Stimulated activated CD4-positive, alpha-beta T cell treated with anti-CD3 and anti-CD28 coated beads, TNF-alpha, amount 100 ng/mL, for 4 hours (primary cell): ENCODE measurements at places on chromosomes 11 and 22.

GRCh38 chr22:44331881-44332714 is 19.3 kb upstream of the SHISAL1 start:
- DNase-seq, result no peak

DNA sequence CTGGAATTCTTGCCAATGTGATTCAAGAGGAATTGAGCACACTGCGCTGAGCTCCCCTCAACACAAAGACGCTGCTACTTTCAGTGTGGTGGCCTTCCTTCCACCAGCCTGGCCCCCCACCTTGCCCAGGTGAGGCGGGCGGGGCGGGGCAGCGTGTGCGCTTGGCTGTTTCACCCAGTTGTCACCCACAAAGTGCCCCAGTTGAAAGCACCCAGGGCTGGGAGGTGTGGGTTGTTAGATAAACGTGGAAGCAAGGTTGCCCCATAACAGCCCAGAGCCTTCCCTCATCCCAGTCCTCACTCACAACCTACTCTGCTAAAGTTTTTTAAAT is 43.1 kb downstream of the CACNG2 start:
- no peak for DNase-seq

GRCh38 chr11:36460220-36460619 is 49.9 kb downstream of the TRAF6 start:
- no peak for DNase-seq

- no peak for DNase-seq
Measured at GRCh38 chr11:132037956-132038355, 667.5 kb downstream of the NTM start.

GRCh38 chr22:47245786-47246185 is 483.3 kb downstream of the TBC1D22A start:
- no peak for DNase-seq

DNA sequence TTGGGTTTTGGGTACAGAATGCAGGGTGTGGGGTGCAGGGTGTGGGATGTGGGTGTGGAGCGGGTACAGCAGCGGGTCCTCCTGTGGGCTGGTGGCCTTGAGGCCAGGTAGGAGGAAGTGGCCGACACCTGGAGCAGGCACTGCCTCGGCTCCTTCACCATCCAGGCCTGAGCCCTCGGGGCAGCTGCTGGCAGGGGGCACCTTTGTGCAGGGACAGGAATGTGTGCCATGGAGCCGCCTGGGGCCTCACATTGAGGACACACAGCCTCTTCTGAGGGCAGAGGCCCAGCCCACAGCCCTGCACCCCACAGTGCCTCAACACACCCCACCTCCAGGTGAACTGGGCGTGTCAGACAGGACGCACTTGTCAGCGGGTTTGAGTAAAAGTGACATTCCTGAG is 984.0 kb downstream of the BRD1 start:
- DNase-seq, result no peak

GRCh38 chr11:118892514-118892913 is 8.8 kb downstream of the CXCR5 start:
- no peak for DNase-seq

GRCh38 chr11:120632579-120632978 is 121.0 kb downstream of the GRIK4 start:
- DNase-seq, result no peak

DNA sequence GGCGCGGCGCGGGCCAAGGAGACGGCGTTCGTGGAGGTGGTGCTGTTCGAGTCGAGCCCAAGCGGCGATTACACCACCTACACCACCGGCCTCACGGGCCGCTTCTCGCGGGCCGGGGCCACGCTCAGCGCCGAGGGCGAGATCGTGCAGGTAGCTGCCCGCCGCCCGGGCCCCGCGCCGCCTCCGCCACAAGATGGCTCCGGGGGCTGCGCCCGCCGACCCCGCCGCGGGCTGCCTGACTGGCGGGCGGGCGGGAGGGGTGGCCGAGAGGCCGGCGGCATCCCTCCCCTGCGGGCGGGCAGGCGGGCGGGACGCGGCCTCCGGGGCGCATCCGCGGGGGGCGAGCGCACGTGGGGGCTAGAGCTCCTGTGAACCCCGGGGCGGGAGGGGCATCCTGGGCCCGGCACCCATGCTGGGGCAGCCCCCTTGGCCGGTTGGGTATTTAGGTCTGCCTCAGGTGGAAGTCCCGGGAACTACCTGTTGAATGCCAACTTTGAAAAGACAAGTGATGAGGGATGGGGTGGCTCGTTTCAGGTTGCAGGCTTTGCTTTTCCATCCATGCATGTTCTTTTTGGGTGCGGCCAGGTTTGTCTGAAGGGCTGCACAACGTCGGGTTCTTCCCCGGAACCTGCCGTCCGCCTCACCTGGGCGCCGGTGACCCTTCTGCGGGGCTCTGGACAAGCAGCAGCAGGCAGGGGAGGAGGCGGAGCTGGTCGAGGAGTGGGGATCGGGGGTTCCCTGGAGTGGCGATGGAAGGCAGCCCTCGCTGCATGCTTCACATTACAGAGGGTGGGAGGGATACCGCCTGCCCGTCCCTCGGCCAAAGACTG is 760 bp downstream of the ZNRF3 start:
- no peak for DNase-seq

GRCh38 chr11:95977534-95978174 is 53.7 kb upstream of the MTMR2 start:
- no peak for DNase-seq

DNA sequence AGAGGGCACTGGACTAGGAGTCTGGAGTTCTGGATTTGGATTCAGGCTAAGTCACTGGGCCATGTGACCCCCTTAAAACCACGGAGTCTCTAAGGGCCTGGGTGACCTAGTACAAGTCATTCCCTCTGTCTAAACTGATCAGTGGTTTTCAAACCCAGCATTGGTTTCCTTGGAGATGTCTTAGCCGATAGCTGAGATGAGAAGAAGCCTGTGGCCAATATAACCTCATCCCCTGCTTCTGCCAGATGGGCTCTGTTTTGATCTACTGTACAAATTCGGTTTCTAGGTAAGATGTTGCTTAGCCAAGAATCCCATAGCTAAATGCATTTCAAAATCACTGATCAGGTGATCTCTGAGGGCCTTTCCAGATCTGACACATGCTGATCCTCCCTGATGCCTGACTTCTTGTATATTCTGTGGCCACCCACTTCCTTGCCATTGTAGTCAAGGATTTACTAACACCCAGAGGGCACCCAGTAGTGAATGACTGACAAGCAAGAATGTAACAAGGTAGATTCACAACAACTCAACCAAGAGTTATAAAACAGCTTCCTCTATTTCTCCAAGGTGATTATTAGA is 53.1 kb downstream of the GALNT18 start:
- no peak for DNase-seq

DNA sequence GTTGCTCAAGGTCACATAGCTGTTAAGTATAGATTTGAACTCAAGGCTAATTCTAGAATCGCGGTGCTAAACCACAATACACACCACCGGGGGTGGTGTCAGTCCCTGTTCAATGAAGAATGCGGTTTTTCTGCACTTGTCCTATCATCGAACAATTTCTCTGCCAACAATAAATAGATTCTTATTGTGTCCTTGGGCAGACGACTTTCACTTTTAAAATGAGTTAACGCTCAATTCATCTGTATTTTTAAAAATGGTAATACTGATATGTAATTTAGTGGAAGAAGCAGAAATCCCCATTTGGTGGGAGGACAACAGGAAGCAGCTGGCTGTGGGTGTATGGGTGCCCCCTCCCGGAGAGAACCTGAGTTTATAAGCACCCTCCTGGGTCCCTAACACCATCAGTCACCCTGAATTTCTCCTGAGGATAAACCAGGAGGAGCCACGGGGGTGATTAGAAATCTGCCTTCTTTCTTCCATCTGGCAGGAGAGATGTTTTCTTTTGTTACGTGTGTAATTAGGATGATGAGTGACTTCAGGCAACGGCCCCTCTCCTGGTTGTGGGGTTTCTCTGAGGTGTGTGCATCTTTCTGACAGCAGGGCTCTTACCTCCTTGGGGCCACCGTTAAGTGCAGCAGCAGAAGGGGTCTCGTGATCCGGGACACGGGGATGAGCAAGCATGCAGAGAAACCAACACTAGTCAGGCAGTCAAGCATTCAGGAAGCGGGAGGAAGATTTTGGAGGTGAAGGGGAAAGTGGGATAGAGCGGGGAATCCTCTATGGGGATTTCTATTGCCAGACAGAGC is 87.7 kb downstream of the GRAMD1B start:
- DNase-seq, result no peak

- DNase-seq, result no peak
Measured at GRCh38 chr11:79461144-79461543, 20.3 kb upstream of the TENM4 start.

DNA sequence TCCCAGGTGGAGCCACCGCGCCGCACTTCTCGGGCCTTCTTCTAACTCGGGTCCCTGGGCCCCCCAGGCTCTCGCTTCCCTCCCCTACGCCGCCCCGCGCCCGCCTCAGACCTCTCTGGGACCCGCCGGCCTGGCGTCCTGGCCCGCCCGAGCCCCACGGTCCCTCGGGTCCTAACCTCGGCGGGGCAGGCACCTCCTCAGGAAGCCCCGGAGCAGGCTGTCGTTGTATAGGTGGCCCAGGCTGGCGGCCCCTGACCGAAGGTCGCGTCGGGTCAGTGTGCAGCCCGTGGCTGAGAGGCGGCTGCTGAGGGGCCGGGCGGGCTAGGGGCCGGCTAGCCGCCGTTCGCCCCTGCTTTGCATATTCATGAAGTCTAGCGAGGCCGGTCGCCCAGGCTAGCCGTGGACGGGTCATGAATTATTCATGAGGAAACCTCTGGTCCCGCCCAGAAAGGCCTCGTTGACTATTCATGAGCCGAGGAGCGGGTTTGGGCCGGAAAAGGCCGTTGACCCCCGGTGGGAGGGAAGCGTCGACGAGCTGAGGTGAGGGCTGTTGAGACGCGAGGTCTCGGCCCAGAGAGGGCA is at the start of gene HORMAD2:
Gene HORMAD2, plus strand, starts transcription at position 513 of the 582 bp plus-strand sequence. CDS start 13,489 bp downstream, outside the sequence.
- DNase-seq, result no peak

- DNase-seq, result no peak
Measured at GRCh38 chr22:46796566-46797195, 34.2 kb downstream of the TBC1D22A start.

DNA sequence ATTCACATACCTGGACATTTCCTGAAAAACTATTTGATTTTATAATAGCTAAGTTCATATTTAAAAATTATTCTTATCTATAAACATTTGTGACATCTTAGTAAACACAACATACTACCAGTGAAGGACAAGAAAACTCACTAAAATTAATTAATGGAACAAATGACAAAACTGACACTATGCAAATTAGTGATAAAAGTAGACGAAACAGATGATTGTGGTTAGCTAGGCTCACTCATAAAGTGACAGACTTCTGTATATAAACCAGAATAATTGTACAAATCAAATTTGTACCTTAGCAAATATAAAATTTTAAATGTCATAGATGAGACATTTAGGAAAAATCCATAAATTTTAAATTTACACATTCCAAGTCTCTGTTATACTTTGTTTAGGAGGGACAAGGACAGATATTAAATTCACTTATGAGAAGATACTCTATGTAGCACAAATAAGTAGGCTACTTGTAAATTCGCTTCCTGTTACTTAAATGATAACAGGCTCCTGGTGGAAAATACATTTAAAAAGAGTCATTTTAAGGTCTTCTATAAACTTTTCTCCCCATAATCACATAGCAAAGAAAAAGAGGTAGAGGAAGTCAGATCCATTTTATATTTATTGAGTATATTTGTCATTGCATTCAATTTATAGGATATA is 81.2 kb downstream of the KIF18A start:
- no peak for DNase-seq
